ENCODE measurements at places on chromosomes 16 and 17.

DNA sequence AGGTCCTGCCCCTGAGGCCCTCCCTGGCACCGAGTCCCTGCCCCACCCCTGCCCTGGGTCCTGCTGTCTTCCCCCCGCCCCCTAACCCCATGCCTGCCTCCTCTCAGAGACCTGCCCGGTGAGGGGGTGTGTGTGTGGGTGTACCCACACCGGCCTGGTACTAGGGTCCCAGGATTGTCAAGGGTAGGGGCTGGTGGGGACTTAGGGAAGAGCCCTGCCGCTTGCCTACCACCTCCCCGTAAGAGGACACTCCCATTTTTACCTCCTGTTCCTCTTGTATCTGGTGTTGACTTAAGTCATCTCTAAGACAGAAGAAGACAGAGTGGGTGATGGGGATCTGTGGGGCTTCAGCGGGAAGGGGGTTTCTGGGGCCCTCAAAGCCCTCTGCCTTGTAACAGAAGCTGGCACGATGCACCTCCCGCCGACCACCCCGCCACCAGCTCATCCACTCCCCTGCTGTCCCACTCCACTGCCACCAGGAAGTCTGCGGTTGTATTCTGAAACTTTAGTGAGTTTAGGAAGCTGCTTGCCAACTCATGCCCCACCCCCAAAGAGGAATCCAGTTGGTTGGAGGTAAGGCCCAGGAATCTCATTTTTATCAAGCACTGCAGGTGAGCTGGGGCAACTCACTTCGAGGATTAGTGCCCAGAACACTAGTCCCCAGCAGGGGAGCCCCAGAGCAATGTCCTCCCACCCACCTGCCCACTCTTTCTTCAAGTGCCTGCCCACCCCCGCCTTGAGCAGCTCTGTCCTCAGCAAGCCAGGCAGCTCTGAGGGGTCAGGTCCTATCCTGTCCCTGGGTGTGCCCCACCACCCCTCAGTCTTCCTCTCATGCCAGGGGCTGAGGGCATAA is 5.6 kb downstream of the SPATA32 start:
- no peak for DNase-seq

GRCh38 chr16:67833030-67833414 is 9.1 kb upstream of the THAP11 start:
- DNase-seq: no peak

DNA sequence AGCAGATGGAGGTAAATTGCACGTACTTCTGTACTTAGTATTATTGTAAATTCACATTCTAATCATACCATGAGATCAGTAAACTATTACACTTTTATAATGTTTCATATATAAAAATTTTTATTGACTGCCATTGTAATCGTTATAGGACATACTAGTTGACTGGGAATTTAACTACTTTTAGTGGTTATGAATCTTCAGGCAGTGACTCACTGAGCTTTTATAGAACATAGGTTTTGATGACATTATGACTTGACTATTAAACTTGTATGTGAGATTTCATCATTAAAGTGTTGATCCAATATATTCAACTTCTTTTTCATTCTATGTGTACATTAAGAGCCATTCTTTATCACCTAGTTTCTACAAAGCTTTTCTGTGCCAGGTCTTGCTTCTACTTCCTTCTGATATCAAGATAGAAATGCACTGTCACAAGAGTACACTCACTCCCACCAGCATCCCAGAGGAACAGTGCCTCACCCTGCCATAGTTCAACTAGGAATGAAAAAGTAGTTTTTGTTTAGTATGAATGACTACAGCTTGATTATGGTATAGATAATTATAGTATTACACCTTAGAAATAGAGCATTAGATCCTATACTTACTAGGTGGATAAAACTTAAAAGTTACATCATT is 142.4 kb upstream of the RBL2 start:
- DNase-seq: no peak

- DNase-seq: no peak
These were observed 6.2 kb downstream of the FSCN2 start for GRCh38 chr17:81534157-81535006.

- no peak for DNase-seq
These were observed 16.6 kb downstream of the DPEP1 start for GRCh38 chr16:89629827-89630610.

- DNase-seq: no peak
These were observed 304.6 kb upstream of the FOXF1 start for GRCh38 chr16:86205521-86206245.

DNA sequence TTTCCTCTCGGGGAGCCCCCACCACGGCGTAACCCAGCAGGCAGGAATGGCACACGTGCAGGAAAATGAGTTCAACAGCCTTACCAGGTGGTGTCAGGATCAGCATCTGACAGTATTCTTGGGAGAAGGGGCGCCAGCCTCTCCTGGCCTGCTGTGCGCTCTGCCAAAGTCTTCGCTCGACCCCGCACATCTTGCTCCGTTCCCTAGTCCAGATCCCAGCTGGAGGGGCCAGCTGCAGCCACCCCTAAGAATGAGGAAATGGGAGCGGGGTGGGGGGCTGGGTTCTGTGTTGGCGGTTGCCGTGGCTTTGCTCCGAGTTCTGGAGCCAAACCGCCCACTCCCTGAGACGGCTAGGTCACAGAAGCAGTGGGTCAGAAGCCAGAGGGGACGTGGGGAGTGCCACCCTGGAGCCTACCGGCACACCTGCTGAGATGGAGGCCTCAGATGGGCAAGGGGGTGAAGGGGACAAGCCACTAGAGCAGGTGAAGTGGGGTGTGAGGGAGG is at the start of gene CHCT1:
Gene CHCT1 (plus strand): TSS at position 328 of the 504 bp plus-strand sequence. CDS start 104 bp downstream, at position 432.
- DNase-seq: no peak

DNA sequence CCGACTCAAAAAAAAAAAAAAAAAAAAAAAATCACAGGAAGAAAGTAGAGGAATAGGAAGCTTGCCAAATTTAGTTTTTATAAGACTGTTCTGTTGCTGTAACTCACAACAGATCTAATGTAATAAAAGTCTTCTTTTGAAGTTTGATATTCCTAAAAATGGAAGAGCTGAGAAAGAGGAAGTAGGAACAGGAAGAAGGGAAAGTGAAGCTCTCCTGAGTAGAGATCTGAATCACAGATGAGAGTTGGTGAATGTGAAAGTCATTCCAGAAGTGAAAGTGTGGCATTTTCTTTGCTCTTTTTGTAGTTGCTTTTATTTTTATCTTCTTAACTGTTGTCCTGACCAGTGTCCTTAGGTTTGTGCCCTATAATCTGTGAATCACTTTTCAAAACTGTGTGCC is 2.1 kb downstream of the NMT1 start:
- DNase-seq: no peak

GRCh38 chr17:63676584-63676983 is 23.3 kb downstream of the LIMD2 start:
- DNase-seq: no peak

DNA sequence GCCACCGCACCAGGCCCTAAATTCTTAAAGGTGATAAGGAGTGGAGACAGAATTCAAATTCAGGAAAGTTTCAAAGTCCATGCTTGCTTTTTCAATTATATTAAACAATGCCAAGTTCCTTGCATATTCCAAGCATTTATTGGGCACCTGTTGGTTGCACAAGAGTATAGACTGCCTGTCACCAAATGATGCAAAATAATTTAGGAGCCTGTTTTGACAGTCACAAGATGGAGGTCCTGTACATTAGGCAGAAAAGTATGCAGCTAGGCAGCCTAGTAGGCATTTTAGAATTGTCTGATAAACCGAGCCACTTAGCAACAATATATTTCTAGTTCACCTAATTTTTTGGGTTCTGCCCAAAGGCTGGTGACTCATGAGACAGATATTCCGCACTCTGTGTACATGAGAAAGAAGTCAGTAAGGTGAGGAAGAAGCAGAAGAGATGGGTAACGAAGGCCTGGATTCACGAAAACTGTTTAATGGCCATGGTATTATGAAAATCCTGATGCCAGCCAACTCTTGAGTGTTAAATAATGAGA is 7.3 kb downstream of the ACACA start:
- no peak for DNase-seq

DNA sequence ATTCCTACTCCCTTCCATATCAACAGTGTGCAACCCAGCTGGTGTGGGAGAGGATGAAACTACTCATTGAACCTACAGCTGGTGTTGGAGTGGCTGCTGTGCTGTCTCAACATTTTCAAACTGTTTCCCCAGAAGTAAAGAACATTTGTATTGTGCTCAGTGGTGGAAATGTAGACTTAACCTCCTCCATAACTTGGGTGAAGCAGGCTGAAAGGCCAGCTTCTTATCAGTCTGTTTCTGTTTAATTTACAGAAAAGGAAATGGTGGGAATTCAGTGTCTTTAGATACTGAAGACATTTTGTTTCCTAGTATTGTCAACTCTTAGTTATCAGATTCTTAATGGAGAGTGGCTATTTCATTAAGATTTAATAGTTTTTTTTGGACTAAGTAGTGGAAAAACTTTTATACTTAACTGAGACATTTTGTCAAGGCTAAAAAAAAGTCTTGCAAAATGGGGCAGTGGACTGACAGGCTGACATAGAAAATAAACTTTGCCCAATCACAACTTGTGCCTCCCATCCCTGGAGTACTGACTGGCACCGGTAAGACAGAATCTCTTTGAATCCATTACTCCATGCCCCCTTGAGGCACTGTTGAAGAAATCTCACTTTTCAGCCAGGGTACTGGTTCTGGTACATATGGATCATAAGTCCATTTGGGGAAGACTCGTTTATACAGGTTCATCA is 12.5 kb downstream of the TSR1 start:
- no peak for DNase-seq

DNA sequence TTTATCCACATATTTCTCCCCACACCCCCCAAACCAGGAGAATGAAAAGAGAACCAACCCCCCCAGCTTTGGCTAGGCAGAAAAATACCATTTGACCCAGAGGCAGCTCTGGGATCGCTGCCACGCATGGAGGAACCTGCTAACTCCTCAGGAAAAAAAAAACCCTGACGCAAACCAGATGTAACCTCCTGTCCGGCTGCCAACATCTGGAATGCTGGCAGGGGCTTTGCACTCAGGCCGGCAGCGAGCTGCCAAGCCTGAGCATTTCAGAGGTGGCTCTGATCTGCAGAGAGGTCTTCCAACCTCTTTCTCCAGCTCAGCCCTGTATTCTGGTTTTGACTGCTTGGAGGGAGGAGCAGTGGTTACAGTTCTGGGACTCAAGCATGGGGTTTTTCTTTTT is 8.2 kb downstream of the IGFBP4 start:
- DNase-seq: no peak
